T47D (cell line): ENCODE measurements at places on chromosomes 7 and 10.
A peak's percentile ranks its signal among the peaks of the same experiment; 100 is the strongest.

DNA sequence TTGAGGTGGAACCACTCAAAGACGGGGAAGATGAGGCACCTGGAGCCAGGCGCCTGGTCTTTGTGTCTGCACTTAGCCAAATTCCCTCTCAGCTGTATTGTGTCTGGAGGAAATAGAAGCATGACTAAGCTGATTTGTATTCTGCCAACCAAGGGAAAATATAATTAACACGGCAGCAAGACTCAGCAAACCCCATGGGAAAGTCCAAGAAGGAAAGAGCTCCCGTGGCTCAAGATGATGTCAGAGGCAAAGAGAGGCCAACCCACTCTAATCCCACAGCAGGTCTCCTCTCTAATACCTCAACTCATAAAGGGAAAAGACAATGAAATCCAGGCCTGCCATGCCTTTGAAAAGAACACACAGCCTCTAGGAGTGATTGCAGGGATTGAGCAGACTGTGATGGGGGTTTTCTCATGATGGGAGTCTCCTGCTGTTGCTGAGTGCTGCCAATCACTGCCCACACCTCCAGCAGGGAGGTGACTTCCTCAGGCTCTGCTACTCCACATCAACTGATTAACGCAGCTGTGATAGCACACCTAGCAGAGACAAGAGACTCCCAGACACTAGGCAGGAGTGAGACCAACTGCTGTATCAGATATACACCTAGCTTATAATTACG, 255.5 kb upstream of the C7orf33 start:
- DNase-seq = peak; percentile 7

GRCh38 chr10:16976803-16977202, 152.8 kb downstream of the CUBN start:
- DNase-seq = no peak

DNA sequence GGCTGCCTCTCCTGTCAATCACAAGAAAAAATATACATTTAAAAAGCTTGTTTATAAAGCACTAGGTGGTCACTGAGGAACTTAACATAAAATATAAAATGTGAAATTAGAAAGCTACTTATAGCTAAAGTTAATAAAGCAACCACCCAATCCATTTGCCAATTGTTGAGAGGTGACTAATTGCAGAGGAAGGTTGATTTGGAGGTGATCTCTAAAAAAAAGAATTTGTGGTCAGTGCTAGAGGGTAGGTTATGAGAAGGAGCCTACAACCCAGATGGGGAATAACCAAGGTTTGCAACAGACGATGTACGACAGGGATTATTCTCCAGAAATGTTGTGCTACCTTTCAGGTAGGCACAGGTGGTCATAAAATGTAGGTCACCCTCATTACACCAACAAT, 444.2 kb upstream of the C7orf33 start:
- DNase-seq = no peak

- DNase-seq = no peak
Measured at GRCh38 chr10:77223526-77224460, 413.8 kb downstream of the KCNMA1 start.

DNA sequence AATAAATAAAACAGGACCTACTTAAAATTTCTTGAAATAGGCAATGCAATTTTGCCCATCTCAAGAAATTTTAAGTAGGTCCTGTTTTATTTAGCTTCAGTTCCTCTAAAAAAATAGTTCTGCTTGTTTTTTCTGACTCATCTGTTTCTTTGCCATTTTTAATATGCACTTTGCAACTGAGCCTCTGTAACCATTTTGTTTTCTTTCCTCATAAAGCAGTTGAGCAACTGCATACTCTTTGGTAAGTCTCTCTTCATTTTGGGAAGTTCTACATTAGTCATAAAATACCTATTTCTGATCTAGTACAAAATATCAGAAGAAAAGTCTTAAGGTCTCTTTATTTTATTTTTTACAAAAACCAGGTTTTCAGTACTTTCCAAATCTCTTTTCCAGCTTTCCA, 18.0 kb downstream of the TAS2R40 start:
- no peak for DNase-seq

DNA sequence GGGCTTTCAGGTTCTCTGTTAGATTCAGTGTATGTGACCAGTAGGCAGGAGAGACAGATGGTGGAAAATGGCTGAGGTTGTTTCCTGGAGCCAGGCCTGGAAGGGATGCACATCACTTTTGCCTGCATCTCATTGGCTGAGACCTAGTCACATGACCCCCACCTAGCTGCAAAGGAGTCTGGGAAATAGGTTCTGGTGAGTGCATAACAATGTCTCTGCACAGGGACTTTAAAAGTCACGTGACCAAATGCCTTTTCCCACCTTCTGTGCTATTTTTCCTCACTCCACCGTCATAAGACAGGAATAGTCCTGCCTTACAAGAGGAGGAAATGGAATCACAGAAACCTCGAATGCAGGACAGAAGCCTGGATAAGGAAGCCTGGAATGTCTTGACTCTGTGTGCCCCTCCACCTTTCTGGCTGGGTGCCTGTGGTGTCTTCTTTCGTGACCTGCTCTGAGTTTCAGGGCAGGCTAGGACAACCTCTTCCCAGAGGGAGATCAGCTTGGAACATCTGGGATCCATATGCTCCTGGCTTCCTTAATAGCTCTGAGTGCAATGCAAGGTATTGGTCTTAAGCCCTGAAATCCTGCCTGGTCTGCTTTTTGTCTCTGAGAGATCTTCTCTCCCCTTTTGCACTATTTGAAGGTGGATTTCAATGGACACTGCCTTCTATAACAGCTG, 139.9 kb upstream of the ZNF438 start:
- DNase-seq = no peak

GRCh38 chr7:83732305-83732704, 83.4 kb upstream of the SEMA3E start:
- DNase-seq = peak; percentile 82

- DNase-seq = no peak
Measured at GRCh38 chr7:131502810-131503508, 53.5 kb downstream of the PODXL start.

DNA sequence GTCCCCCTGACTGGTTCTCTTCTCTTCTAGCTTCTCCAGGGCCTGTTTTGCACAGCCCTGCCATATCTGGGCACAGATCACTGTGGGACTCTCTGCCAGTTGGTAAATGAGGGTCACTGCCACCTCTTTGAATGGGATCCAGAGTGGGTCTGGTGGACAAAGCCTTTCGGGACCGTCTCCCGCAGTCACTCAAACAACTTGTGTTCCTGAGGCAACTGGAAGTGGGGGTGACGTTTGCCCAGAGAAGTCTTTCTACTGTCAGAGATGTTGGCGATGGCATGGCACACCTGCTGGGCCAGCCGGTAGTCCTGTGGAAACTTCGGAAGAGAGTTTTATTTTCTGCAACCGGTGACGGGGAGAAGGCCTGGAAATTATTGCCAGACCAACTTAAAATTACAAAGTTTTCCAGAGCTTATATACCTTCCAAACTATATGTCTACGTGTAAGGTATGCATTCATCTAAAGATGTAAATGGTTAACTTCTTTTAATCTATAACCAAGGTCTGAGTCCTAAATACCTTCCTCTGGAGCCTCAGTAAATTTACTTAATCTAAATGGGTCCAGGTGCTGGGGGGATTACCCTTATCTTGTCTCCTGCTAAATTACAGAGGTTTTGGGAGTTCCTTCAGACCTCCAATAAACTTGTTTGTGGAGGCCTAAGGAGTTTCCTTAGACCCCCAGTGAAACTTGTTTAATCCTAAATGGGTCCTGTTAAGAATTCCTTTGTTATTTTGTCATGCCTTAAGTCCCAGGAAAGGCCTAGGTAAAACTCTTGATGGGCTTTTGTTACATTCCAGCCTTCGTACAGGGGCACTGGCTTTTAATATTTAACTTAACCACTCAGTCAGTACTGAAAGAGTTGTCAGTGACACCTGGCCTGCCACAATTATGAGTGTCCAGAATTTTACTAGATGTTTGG, 94.0 kb downstream of the NPSR1 start:
- DNase-seq = no peak

DNA sequence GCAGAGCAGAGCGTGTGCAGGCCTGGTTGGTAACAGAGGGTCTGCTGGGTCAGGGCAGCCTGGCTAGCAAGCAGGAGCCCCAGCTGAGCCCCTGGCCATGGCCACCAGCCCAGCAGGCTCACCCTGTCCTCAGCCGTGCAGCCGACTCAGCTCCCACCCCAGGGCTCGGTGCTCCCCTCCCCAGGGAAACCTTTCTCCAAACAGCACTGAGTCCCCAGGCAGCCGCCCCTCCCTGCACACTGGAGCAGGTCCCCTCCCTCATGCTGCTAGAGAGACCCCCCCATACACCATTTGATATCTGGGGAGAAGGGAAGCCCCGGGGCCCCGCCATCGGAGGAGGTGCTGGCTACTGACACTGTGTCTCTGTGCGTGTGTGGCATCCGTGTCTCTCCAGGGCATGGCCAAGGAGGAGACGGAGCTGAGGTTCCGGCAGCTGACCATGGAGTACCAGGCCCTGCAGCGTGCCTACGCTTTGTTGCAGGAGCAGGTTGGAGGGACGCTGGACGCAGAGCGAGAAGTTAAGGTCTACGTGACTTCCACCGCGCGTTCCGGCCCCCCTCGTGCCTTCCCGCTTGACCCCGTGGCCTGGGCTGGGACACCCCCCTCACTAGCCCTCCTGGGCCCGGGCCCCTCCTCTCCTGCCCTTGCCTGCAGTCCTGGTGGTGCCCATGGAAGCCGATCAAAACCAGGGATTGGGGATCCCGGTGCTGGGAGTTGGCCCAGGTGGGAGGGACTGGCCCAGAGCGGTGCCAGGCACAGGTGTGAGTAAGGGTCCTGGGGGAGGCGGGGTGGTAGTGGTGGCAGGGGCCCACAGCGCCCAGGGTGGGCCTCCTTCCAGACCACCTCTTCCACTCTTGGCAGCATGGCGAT, 45.0 kb upstream of the DPYSL4 start:
- DNase-seq = no peak

- DNase-seq = peak; percentile 54
Measured at GRCh38 chr7:24825931-24826661, 68.8 kb upstream of the GSDME start.

DNA sequence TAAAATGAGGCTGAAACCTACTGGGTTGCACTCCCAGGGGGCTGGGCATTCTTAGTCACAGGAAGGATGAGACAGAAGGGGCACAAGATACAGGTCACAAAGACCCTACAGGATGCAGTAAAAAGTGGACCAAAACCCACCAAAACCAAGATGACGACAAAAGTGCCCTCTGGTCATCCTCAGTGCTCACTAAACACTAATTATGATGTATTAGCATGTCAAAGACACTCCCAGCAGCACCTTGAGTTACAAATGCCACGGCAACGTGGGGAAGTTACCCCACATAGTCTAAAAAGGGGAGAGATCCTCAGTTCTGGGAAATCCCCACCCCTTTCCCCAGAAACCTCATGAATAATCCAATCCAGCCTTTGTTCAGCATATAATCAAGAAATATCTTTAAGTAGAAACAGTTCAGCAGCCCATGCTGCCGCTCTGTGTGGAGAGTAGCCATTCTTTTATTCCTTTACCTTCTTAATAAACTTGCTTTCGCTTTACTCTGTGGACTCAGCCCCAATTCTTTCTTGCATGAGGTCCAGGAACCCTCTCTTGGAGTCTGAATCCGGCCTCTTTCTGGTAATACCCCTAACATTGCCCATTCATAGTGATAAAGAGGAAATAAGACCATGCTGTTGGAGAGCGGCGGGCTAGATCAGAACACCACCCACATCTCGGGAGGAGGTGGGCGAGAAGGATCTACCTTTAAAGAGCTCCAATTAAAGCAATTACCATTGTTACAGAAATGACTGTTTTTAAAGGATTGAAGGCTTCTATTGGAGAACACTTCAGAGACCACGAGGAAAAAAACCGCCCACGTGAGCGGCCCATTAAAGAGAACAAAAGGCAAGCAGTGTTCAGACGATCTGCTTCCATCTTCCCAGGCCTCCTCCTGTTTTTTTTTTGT, 170.9 kb downstream of the USP6NL start:
- no peak for DNase-seq

GRCh38 chr7:157650131-157650631, 313.4 kb downstream of the DNAJB6 start:
- no peak for DNase-seq

DNA sequence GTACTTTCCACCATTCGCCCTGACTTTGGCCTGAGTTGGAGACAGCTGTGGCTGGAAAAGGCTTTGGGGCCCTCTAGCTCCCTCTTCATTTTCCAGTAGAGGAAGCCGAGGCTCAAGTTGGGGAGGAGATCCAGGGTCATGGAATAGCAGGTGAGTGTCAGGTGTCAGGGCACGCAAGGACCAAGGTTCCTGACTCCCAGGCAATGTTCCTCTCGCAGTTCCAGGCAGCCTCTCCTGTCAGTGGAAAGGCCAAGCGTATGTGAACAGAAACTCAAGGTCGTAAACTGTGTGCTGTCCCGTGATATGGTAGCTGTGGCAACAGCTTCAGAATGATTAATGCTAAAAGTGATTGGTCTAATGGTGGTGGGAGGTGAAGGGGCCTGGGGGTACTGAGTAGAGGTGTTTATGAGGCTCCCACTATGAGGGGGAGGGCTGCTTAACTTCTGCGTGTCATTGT, 13.2 kb downstream of the ADAMTS14 start:
- DNase-seq = no peak

- no peak for DNase-seq
Measured at GRCh38 chr10:11049806-11050205, 32.1 kb downstream of the CELF2 start.

DNA sequence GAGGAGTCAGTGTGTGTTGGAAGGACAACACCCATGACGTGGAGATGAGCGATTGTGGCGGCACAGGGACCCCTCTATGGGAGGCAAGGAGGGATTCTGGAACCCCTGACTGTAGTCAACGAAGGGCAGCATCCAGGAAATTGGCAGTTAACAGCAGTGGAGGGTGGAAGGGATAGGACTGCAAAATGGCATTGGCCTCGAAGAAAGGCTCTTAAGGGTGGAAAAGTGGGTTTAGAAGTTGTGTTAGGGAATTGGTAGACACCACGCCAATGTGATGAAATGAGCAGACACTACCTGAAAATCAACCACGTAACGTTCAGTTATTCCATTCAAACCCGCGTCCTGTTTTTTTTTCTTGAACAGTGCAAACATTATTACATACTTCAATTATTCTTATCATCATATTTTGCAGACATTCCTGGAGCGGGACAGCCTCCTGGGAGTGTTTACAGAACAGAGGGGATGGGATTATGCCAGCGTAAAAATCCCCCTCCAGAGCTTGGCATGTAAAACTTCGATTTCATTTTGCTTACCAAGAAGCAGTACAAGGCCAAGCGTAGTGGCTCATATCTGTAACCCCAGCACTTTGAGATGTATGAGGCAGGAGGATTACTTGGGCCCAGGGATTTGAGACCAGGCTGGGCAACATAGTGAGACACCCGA, 272.1 kb downstream of the WDR37 start:
- DNase-seq = no peak

DNA sequence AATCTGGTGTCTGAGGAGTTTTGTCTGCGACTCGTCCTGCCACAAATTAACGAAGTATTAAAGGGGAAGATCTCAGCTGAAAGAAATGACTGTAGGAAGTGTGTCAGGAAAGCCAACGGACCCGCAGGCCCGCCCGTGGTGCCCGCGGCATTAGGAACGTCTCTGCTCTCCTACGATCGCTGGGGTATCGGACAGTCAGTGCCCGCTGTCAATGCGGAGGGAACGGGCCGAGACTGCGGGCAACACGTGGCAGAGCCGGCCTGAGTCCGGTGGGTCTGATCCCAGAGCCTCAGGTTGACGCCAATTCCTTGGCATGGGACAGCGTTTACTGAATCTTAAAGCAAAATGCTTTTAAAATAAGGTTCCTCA, 128.7 kb downstream of the KBTBD2 start:
- no peak for DNase-seq

- no peak for DNase-seq
Measured at GRCh38 chr10:68796605-68797004, 30.7 kb upstream of the STOX1 start.
